GM20000 (cell line): ENCODE measurements at places on chromosomes 5 and 9.

DNA sequence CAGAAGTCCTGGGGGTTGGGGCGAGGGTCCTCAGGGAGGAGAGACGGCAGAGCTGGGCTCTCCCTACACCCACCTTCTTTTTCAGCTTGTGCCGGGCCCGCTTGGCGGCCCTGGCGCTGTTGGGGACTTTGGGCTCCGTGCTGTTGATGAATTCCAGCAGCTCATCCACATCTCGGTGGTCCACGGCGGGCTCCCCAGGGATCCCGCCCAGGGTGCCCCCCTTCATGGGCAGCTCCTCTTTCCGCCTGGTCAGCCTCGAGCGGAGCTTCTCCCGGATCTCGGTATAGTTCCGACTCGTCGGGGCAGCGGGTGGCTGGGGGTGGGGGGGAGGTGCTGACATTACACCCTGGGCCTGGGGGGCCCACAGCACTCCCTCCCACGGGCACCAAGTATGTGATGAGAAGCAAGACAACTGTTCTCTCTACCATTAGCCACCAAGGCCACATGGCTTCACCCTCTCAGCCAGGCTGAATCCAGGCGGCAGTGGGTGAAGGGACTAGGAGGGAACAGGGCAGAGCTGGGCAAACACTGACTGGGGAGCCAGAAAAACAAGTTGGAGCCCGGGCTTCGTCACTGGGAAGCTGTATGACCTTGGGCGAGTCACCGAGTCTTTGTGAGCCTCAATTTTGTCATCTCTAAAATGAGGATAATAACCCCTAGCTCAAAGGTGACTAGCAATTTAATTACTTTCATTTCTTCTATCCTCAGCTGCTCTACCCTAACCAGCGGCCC, 14.6 kb upstream of the DDX41 start:
- no peak for DNase-seq

GRCh38 chr5:112733586-112733985, 4.1 kb upstream of the APC start:
- no peak for DNase-seq

GRCh38 chr5:77418601-77419581, 73.2 kb downstream of the WDR41 start:
- DNase-seq, result no peak

DNA sequence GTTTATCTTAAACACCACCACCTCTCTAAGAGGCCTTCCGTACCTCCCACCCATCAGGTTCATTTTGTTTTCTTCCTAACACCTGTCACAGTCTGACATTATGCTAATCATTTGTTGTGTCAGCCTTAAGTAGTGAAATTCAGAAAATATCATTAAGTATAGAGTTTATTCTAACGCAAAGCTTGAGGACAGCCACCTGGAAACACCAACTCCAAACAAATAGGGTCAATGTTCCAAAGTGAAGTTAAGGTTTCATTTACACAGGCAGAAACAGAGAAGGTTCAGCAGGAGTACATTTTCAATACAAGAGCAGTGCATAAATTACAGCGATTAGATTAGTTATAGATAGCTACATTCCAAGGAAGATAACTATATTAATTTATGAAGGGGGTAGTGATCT, 1.3 kb upstream of the SMC5 start:
- no peak for DNase-seq

- no peak for DNase-seq
Observed at GRCh38 chr9:120659209-120659608, 55.1 kb downstream of the MEGF9 start.

- no peak for DNase-seq
Observed at GRCh38 chr5:71873191-71873591, 154.1 kb downstream of the CARTPT start.

DNA sequence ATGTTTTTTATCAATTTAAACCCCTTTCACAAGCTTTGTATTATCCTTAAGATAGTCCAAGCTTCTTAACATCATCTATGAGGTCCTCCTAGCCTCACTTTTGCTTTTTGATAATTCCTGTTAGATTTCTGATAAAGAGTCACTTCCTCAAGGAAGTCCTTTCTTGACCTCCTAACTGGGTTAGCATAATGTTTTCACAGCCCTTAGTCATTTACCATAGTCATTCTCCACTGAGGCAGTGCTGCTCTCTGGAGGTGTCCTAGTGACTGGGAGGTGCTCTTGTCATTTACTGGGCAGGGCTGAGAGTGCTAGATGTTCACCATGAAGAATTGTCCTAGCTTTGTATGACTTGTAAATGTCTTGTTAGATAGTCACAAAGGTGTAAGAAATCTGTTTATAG, 26.4 kb downstream of the TNPO1 start:
- no peak for DNase-seq

GRCh38 chr9:129549139-129549538, 71.8 kb downstream of the C9orf50 start:
- peak; percentile 23 for DNase-seq

GRCh38 chr5:133933169-133933509, 35.3 kb downstream of the C5orf15 start:
- no peak for DNase-seq

- DNase-seq, result peak; percentile 71
Observed at GRCh38 chr9:115013998-115014397, 83.6 kb upstream of the TNFSF8 start.

GRCh38 chr5:172733131-172733973, 37.6 kb downstream of the DUSP1 start:
- no peak for DNase-seq

DNA sequence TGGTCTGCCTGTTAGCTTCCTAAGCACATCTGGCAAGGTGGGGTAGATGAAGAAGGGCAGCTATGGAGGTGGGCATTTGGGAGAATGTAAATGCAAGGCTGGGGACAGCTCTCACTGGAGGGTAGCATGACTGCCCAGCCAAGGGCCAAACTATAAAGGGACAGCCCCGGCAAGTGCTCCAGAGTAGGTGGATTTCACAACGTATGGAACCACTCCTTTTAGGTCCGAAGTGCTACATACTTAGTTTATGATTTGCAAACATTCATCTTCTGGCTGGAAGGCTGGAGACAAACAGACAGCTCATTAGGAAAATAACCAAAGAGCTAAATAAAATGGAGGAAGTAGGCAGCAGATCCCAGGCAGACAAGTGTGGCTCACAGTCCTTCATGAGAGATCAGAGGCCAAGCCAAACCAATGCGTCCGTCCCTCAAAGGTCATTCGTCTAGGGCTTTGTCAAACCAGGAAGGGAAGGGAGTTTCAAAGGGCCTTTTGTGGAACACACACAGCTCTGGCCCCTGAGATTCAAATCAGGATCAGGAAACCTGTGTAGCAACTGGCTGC, 42.5 kb upstream of the GLRX start:
- DNase-seq, result no peak

DNA sequence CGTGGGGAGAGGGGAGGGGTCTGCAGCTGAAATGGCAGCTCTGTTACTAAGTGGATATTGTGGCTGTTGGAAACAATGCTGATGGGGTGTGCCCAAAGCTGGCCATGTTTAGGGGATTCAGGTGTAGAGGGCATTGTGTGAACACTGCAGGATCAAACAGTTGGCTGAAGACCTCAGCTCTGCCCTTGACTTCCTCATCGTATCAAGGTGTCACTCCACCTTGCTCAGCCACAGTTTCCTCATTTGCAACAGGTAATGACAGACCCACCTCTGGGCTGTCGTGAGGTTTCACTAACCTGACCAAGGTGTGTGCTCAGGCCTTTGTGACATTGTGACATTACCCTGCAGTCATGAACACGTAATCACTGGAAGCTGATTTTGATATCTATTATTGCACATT, 111.9 kb downstream of the ICE1 start:
- no peak for DNase-seq

- DNase-seq, result no peak
Observed at GRCh38 chr5:172786736-172787462, 15.9 kb upstream of the DUSP1 start.

DNA sequence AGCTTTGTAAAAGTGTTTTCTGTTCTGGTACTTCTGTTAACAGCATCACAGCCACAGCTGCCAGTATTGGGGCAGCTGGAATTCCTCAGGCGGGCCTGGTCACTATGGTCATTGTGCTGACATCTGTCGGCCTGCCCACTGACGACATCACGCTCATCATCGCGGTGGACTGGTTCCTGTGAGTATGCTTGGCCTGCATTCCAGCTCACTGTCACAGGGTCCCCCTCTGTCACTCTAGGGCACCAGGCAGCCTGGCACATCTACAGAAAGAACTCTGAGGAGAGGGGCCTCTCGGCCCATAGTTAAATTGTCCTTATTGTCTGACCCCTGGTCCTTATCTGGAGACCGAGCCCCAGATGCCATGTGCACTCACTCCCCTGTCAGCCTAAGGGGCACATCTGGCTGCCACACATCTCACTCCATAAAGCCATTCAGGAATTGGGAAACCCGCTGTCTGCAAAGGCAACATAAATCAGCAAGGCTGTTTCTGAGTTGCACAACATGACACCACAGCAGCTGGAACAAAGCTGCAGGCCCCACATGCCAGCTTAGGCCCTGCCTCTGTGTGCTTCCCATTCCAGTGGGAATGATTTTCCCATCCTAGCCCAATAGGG, 77.5 kb downstream of the SLC1A3 start:
- no peak for DNase-seq

- DNase-seq, result no peak
Observed at GRCh38 chr5:56457887-56458812, 225.0 kb upstream of the ANKRD55 start.

- no peak for DNase-seq
Observed at GRCh38 chr5:17944046-17944445, 309.8 kb downstream of the TAF11L14 start.

DNA sequence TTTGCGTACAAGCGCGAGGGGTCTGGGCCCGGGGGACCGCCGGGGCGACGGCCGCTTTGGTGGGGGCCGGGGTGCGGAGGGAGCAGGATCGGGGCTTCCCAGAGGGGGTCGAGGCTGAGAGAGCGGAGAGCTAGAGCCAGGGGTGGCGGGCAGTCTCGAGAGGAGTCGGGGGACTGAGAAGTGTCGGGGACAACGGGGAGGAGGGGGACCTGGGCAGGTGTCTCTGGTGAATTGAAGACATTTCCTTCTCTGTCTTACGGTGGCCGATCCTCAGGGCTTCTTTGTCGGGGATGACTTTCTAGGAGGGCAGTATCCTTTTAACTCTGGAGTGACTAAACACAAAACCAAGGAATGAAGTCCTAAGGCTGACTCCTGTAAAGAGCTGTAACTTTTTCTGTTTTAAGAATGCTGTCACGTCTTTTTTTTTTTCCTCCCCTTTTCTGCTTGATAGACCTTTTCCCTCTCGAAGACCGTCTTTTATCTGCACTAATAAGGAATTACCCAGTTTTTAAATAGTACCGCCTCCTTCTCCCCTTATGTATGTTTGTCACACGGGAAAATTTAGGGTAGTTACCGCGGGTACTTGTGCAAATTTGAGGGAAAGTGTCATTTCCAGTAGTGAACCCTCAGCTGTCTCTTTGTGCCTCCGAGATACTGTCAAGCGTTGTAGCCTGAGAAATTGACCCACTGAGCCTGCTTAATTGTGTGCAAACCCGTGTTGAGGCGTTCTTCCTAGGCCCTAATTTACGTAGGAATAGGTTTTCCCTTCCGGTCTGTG, 822 bp downstream of the DENND4C start:
- DNase-seq, result peak; percentile 41

- no peak for DNase-seq
Observed at GRCh38 chr5:1300581-1301083, 5.8 kb upstream of the TERT start.

DNA sequence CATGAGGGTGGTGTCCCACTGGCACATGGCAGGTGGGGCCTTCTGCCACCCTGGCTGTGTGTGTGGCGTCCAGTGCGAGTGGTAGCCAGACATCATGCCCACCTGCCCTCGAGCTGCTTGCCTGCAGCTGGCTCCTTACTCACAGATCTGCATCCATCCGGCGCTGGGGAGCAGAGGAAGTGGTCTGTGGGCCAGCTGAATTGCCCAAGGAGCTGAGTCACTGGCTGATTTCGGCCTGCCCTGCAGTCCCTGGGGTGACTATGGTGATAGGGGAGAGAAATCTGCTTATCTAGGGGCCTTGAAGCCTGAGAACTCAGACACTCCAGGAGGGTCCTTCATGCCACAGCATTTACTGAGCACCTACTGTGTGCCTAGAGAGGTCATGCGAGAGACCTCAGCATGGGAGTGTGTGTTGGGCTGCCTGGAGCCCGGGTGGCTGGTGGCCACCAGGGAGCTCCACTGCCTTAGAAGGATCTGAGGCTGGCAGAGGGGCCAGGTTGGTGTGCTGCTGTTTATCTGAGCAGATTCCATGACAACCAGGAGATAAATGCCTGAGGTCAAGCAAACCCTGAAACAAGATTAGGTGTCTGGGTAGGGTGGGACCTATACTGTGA, 57.1 kb downstream of the SLC22A5 start:
- DNase-seq, result peak; percentile 58

- DNase-seq, result no peak
Observed at GRCh38 chr9:80447876-80448275, 876.1 kb downstream of the TLE4 start.

GRCh38 chr9:2697492-2697891, 19.8 kb upstream of the KCNV2 start:
- no peak for DNase-seq

GRCh38 chr5:11396917-11397316, 507.3 kb downstream of the CTNND2 start:
- no peak for DNase-seq

- DNase-seq, result no peak
Observed at GRCh38 chr5:61273279-61273975, 58.6 kb upstream of the ZSWIM6 start.

DNA sequence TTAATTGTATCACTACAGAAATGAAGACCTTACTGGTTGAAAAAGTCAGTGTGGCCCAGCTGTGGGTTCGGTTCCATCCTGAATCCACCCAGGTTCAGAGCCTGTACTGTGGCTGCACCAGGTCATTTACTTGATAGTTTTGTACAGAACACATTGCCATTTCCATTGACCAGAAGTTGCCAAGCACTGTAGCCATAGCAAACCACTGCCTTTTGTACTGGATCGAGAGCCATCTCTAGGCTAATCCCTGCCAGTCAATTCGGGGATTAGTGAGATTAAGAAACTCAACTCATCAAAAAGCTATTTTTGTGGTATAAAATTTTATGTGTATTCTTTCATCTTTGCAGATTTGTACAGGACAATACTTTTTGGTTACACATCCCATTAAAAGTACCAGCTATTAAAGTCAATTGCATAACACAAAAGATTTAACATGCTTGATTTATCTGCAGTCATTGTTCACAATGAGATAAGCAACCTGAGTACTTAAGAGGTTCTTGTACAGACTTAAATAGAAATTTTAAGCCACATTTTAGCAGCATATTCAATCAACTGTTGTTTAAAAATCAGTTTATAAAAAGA, 108.5 kb upstream of the OTULINL start:
- DNase-seq, result no peak

- no peak for DNase-seq
Observed at GRCh38 chr5:170181902-170182301, 50.9 kb upstream of the C5orf58 start.

DNA sequence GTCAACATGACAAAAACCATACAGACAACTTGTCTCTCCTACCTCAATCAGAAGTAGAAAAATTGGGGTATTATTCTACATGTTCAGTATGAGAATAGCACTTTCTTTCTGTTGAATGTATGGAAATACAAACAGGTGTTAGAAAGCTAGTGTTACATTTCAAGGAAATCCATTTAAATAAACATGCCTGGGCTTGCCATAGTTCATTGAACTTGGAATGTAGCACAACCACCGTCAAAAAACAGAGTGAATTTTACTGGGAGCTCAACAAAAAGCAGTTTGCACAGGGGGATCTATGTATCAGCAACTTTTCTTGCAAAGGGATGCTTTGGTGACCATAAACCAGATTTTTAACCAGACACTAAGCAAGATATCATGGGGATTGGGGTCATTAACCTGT, 307.9 kb upstream of the SMARCA2 start:
- no peak for DNase-seq

- DNase-seq, result no peak
Observed at GRCh38 chr5:142686968-142687367, 1.1 kb upstream of the FGF1 start.
